ENCODE measurements at places on chromosomes 12 and 14. TPM values are rescaled to one million over a fixed set of nuclear protein-coding genes. Genes with fewer than 3 reads are reported as not detected.

Gene ERP27
- 0.60 TPM for total RNA-seq

GRCh38 chr14:62301911-62302310 lies 539.7 kb downstream of the SNAPC1 start:
- DNase-seq: no peak

- peak; percentile 32 for DNase-seq
These were observed 950.2 kb downstream of the BCL11B start for GRCh38 chr14:98321841-98322240.

GRCh38 chr12:61757831-61758505 lies 502.2 kb upstream of the USP15 start:
- DNase-seq: no peak

DNA sequence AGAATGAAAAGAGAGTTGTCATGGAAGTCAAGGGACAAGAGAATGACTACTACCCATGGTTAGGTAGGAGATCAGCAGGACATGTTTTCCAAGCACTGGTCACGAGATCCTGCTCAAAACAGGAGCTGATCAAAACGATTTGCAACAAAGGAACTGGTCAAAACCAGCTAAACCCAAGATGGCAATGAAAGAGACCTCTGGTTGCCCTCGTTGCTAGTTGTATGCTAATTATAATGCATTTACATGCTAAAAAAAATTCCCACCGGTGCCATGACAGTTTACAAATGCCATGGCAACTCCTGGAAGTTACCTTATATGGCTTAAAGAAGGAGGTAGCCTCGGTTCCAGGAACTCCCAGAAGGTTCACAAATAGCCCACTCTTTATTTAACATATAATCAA lies 95.0 kb upstream of the OTX2 start:
- no peak for DNase-seq

All from Karpas-422 (cell line).